Glutamatergic neuron (in vitro differentiated cells): ENCODE measurements at places on chromosomes 5 and 9. TPM values are rescaled to one million over a fixed set of nuclear protein-coding genes. Genes with fewer than 3 reads are reported as not detected.

GRCh38 chr5:137122075-137122474 lies 377.1 kb downstream of the SPOCK1 start:
- H3K4me3 ChIP-seq, result no peak overlapping the region
- no peak overlapping the region for H3K27ac ChIP-seq
- H3K4me1 ChIP-seq, result no peaks in the 10 kb centered on the region
- H3K27me3 ChIP-seq, result no peaks in the 10 kb centered on the region
- no peaks in the 10 kb centered on the region for H3K36me3 ChIP-seq
- peak; percentile 45 for DNase-seq

DNA sequence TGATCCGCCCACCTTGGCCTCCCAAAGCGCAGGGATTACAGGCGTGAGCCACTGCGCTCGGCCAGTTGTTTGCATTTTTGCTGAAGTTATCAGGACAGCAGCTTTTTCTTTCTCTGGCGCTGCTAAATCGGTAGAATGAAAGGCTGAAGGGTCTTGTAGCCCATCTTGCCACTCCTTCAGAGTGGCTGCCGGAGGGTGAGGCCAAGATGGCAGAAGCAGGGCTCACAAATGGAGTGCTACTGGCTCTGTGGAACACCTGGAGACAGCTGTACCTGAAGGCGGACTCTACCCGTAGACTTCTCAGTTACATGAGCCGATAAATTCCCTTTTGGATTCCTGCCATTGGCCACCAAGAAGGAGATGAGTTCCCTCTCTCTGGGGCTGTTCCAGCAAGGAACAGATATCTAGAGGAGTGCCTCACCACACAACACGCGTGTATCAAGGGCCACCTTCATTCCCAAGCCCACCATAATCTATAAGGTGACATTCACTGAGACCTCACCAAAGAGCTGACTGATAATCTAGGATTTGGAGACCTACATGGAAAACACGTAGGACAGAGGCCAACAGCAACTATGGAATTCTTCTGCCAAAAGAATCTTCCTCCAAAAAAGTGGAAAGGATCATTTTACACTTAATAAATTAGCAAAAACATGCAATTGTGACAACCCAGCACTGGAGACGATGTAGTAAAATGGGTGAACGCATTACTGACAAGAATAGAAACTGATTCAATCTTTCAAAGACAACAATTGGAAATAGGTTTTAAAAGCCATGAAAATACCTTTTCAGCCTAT lies 21.8 kb downstream of the STK10 start:
- no peak overlapping the region for H3K4me3 ChIP-seq
- DNase-seq, result no peak
- H3K27me3 ChIP-seq, result peaks cover 7% of the 10 kb centered on the region
- H3K4me1 ChIP-seq, result peaks cover 31% of the 10 kb centered on the region
- no peak overlapping the region for H3K27ac ChIP-seq

GRCh38 chr9:89149726-89150125 lies 28.9 kb downstream of the SHC3 start:
- peaks cover 2% of the 10 kb centered on the region for H3K4me1 ChIP-seq
- DNase-seq, result no peak
- H3K27me3 ChIP-seq, result no peaks in the 10 kb centered on the region
- no peaks in the 10 kb centered on the region for H3K36me3 ChIP-seq

- H3K4me1 ChIP-seq, result peaks cover 1% of the 10 kb centered on the region
- H3K27ac ChIP-seq, result no peak overlapping the region
- peak overlapping the region; percentile 14 for H3K4me3 ChIP-seq
Observed at GRCh38 chr5:139849501-139849900, 53.9 kb downstream of the PSD2 start.

DNA sequence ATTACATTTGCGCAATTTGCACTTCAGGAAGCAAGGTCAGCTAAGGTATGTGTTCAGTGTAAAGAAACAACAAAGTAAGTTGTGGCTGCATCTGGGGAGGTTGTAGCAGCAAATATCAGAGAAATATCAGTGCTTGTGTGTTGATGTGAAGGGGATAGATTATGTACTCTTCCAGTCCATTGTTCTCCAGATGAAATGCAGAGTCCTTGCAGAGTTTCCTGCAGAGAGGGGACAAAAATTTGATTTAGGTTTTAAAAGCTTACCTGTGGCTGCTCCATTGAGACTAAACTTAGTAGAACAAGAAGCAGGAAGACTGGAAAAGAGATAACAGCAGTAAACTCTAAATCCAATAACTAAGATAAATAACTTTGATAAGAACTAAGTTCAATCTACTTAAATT lies 952.2 kb downstream of the CDH18 start:
- no peaks in the 10 kb centered on the region for H3K27me3 ChIP-seq
- H3K4me3 ChIP-seq, result no peak overlapping the region
- H3K27ac ChIP-seq, result no peak overlapping the region
- no peak for DNase-seq

Gene KIF4B
- not detected for total RNA-seq

Gene CBY3
- not detected for total RNA-seq

Gene PPP3R2
- total RNA-seq, result not detected
